Activated CD8-positive, alpha-beta memory T cell treated with anti-CD3 and anti-CD28 coated beads, Interleukin-2, amount 50 U/mL, for 48 hours (primary cell): ENCODE measurements at places on chromosomes 5 and 9.

- DNase-seq, result no peak
Measured at GRCh38 chr5:165502893-165503691, 1997.7 kb downstream of the MAT2B start.

DNA sequence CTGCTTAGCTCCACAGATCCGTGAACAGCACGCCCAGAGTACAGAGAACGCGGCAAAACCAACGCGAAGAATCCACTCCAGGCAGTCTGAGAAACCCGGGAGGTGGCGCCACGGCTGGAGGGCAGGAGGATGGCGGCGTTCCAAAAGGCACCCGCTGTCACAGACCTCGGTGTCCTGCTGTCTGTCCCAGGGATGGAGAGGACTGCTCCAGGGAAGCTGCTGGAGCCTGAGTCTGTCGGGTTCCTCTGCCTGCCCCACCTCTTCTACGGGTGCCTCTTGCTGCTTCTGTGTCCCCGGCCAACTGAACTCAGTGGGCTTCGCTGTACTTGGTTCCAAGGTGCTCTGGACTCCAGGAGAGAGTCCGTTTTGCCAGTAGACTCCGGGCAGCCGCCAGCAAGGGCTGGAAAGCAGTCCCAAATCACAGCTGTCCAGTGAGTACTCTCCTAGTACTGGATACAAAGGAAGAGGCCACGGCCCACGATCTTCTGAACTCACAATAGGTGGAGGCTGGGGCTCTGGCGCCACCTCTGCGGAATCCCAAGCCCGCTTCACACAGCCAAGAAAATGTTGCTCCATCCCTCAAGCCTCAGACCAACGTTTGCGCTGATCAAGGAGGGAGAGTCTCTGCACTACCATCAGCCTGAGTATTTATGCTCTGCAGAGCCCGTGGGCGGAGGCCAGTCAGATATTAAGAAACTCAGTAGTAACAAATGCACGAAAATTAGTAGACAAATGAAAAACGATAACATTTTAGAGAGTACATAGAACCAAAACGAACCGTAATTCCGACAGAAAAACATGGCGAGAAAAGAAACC lies 440 bp downstream of the ANXA2R start:
- peak; percentile 82 for DNase-seq

- DNase-seq, result no peak
Measured at GRCh38 chr9:128706671-128707381, 4.5 kb downstream of the PKN3 start.

GRCh38 chr9:1718836-1719235 lies 296.3 kb upstream of the SMARCA2 start:
- no peak for DNase-seq

DNA sequence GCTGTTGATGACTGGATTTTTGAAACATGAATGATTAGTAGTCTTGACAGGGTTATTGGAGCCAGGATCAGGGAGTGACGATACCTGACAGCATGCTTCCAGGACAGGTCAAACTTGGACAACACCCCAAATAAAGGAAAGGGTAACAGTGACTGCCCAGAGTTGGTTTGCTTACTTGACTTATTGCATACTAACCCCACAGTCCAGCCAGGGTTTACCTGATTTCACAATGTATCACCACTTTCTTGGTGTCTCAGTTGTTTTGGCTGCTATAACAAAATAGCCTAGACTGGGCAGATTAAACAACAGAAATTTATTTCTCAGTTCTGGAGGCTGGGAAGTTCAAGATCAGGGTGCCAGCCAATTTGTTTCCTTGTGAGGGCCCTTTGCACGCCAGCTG lies 301.0 kb upstream of the VLDLR start:
- DNase-seq, result no peak

GRCh38 chr5:67248703-67249589 lies 52.3 kb upstream of the CD180 start:
- DNase-seq, result no peak

- DNase-seq, result no peak
Measured at GRCh38 chr5:35308421-35308820, 78.1 kb upstream of the PRLR start.

DNA sequence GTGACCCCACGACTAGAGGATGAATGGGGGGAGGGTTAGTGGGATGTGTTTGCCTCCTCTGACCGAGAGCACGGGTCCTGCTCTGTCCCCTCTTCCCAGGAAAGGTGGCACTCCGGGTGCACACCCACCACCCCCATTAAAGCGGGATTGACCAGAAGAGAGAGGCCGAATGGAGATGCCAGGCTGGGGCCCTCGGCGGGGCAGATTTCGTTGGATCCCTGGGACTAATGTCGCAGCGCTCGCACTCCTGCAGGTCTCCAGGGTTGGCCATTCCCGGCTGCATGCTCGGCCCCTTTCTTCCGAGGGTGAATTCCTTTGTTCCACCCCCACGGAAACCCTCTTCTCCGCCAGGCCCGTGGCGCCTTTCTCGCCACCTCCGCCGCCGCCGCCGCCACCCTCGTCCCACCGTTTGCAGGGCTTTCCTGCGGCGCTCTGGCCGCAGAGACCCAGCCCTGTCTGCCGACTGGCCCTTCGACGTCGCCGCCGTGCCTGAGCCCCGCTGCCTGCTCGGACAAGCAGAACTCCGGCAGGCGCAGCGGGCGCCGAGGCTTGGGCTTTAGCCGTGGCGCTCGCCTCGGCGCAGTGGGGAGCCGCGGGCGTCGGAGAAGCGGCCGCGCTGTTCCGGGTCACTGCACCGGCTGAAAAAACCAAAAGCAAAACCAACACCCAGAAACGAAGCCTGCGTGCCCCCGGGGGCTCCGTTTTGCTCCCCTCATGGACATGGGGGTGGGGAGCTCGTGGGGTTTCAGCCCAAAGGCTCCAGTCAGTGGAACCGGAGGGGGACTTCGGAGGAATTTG lies 11.8 kb downstream of the LMX1B start:
- DNase-seq, result no peak

DNA sequence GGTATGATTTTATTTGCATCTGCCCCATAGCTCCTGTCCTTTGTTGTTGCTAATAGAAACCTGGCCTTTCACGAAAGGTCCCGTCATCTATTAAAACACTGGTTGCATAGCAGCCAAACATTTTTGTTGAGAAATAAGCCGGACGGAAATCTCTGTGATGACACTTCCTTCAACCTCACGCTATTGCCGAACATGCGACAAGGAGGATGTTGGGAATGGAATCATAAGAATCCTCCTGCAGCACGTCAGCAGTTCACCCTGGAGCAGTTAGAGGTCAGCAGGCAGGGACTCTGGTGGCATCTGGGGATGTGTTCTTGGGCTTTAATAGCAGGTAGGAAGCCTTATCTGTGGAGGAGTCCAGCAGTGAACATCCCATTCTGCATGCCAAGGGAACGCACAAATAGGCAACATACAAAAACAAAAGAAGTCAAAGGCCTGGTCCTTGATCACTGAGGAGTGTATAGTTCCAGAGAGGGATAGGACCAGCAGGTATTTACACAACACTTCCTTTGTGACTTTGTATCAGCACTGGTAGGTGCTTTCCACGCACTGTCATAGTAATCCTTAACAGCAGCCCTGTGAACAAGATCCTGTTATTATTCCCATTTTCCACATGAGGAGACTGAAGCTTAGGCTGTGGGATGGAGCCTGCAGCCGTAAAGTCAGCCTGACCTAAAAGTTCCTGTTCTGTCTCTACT lies 33.4 kb downstream of the ARHGAP26 start:
- no peak for DNase-seq

DNA sequence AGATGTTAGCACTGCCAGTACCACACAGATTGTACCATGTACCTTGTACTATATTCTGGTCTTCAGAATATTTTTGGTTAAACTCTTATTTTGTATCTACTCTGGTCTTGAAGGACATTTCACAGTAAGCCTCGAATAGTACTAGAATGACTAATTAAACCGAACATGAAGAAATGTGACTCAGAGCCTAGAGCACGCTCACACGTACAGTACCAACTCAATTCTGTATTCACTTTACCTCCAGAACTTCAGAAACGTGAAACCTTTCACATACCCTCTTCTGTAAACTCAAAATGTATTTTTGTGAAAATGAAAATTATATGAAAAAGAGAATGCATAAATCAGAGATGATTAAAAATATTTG lies 112.8 kb downstream of the MVB12B start:
- DNase-seq, result no peak

DNA sequence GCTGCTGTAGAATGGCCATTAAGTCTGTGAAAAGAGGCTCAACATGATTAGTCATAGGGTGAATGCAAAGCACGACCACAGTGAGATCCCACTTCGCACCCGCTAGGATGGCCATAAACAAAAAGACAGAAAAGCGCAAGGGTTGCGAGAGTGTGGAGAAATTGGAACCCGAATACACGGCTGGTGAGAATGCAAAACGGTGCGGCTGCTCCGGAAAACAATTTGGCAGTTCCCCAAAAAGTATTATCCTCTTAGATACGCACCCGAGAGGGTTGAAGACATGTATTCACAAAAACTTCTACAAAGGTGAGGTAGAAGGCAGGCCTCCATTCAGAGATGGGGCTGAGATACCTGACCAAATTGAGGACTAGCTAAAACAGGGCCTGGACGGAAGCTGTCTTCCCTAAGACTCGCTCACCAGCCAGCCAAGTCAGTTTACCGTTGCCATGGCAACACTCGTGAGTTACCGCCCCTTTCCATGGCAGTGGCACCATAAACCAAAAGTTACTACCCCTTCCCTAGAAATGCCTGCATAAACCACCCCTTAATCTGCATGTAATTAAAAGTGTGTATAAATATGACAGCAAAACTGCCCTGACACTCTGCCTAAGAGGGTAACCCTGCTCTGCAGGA lies 726 bp upstream of the PSMB7 start:
- peak; percentile 51 for DNase-seq

DNA sequence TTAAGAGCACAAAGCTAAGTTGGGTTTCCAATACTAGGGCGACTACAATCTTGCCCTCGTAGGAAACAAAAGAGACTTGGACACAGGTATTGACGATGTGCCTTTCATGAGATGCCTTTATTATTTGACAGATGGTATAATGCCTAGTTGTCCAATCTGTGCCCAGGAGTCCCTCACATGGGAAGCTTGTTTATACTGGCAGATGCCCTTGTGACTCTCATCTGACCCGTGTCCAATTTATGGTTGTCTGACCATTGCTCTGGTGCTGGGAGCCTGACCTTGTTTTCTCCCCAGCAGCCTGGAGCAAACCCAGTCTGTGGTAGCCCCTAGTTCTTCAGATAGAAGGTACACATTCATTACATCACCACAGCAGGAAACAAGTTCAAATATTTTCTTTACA lies 511.7 kb downstream of the AGTPBP1 start:
- DNase-seq, result no peak

DNA sequence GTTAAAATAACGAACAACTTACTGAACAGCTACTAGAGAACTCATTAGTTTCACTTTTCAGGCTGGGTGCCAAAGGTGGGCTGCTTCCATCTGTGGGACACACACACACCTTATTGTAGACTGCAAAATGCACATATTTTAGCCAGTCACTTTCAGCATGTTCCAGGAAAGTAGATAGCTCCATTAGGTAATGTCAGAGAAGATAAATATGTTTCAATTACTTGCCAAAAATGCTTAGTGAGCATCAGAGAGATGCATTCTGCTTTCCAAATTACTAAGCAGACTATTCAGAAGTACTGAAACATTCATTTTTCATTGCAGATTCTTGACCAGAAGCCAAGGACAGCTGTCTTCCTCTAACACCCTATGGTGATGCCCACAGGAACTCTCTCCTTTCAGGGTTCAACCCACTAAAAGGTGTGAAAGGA lies 56.2 kb upstream of the APC start:
- DNase-seq, result no peak

GRCh38 chr5:72937517-72938061 lies 18.3 kb upstream of the FCHO2 start:
- DNase-seq, result no peak

GRCh38 chr9:117081641-117082317 lies 333.1 kb downstream of the ASTN2 start:
- DNase-seq, result no peak

DNA sequence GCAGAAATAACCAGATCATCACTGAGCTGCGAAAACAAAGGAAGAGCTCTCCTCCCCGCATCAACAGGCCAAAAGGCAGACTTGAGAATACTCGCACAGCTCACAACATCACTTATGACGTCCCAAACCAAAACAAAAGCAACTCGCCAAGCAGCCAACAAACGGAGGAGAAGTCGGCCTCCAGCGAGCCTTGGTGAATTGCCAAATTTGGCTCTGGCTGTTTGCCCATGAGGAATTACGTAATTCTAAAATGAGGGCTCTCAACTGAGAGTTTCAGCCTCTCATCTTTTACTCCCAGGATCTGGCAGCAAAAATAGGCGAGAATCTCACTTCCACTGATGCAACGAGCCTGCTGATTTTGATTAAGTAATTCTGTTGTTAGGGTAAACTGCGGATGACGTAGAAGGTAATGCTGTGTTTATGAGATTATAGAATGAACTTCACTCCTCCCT lies 51.7 kb upstream of the SEMA6A start:
- no peak for DNase-seq

DNA sequence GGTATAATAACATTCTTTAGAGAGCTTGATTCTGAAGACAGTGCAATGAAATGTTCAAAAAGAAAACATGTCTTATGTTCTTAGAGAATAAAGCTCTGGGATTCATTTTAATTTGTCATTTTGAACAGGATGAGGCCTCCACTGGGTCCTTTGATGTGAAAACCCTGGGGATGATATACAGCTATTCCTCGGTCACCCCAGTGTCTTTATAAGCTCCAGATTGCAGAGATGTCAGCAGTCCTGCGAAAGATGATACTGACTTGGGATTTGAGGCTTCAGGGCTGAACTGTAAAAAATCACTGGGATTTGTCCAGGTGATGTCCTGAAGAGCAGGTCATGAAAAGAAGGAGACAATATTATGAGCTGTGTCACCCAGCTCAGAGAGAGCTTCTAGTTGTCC lies 529.7 kb upstream of the ZNF608 start:
- DNase-seq, result no peak

DNA sequence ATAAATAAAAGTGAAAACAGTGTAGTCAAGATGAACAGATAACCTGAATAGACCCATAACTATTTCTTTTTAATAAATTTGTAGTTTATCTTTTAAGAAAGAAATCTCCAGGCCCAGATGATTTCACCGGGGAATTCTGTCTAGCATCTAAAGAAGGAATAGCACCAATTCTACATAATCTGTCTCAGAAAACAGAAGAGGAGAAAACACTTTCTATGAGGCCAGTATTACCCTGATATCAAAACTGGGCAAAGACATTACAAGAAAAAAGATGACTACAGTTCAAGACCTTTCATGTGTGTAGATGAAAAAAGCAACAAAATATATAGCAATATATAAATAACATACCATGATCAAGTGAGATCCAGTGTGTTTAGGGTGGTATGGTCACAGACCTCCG lies 31.4 kb downstream of the TTC23L start:
- DNase-seq, result no peak

DNA sequence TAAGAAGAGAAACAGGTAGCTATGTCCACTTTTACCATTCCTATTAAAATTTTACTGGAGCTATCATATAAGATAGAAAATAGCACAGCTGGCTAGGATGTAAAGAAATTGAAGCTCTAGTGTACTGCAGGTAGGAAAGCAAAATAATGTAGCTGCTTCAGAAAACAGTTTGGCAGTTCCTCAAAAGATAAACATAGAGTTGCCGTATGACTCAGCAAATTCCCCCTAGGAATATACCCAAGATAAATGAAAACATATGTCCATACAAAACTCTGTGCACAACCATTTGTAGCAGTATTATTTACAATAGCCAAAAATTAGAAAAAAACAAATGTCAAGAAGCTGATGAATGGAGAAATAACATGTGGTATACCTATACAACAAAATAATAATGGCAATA lies 64.6 kb upstream of the SHISAL2B start:
- no peak for DNase-seq

GRCh38 chr5:82924226-82925060 lies 152.8 kb downstream of the TMEM167A start:
- DNase-seq, result no peak

- DNase-seq, result no peak
Measured at GRCh38 chr9:28329323-28329722, 756.0 kb upstream of the C9orf72 start.
